ENCODE measurements at places on chromosomes 4 and X.

GRCh38 chrX:5852941-5853340 lies 375.7 kb downstream of the NLGN4X start:
- DNase-seq: no peak
- H3K36me3 ChIP-seq: no peaks in the 10 kb centered on the region
- H3K27me3 ChIP-seq: no peaks in the 10 kb centered on the region
- H3K4me1 ChIP-seq: no peaks in the 10 kb centered on the region
- H3K27ac ChIP-seq: no peak overlapping the region

DNA sequence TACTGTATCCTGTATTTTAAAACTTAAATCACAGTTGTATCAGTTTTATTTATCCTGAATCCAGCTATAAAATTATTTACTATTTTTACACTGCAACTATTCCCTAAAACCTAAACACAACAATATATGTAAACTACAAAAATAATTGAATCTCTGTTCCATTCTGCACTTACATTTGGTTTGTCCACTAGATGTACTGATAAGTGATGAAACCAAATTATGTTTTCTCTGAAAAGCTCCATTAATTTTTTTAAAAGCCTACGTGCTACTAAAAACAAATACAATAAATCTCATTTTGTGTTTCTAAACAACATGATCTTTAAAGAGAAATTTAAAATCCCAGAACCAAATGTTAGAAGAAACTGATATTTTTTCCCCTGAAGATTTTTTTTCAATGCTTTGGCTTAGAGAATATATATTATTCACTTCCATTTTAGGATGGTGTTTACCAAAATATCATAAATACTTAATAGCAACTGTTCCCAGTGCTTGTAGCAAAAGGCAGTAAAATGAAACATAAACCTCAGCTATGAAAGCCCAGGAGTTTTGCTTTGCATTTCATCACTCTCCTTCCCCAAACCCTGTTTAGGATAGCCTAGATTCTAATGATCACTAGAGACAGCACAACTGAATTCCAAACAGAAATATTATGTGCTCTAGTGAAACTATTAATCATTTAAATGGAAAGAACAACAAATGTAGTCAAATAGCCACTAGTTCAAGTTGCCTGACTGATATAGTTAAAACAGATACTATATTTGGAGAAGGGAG lies 19.7 kb downstream of the ANTXR2 start:
- H3K36me3 ChIP-seq: peaks cover 96% of the 10 kb centered on the region
- H3K27ac ChIP-seq: peak overlapping the region; percentile 19
- no peaks in the 10 kb centered on the region for H3K27me3 ChIP-seq

- no peaks in the 10 kb centered on the region for H3K4me1 ChIP-seq
- H3K4me3 ChIP-seq: peak overlapping the region; percentile 31
- no peaks in the 10 kb centered on the region for H3K27me3 ChIP-seq
- DNase-seq: no peak
- H3K27ac ChIP-seq: peak overlapping the region; percentile 13
Measured at GRCh38 chr4:119284876-119285780, 36.8 kb downstream of the FABP2 start.

DNA sequence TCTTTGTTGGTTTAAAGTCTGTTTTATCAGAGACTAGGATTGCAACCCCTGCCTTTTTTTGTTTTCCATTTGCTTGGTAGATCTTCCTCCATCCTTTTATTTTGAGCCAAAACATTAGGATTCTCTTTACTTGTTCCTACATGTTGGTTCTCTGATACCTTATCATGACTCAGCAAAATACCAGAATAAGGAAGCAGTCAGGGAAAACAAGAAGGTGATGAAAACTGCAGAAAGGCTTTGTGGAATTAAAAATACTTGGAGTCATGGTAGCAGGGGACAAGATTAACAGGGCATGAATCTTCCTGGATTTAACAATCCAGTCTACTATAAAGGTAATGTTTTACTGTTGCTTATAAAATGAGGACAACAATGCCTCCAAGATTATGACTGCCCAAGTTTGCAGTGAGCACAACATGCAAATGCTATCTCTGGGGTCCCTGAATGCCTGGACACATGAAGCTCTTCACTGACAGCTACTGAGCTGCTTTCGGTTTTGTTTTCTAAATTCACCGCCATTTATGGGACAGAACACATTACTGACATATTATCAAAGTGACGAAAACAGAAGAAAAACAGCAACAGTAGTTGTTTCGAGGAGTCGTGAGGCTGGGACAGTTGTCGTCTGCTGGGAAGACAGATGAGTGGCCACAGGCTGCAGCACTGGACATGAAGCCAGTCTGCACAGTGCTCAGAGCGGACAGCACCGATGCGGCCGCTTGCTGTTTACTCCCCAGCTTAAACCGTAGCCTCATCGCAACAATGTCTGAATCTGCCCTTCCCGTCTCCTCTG lies 174.5 kb upstream of the DKK2 start:
- DNase-seq: no peak
- H3K36me3 ChIP-seq: no peaks in the 10 kb centered on the region
- no peaks in the 10 kb centered on the region for H3K27me3 ChIP-seq
- no peak overlapping the region for H3K4me3 ChIP-seq
- no peak overlapping the region for H3K27ac ChIP-seq

DNA sequence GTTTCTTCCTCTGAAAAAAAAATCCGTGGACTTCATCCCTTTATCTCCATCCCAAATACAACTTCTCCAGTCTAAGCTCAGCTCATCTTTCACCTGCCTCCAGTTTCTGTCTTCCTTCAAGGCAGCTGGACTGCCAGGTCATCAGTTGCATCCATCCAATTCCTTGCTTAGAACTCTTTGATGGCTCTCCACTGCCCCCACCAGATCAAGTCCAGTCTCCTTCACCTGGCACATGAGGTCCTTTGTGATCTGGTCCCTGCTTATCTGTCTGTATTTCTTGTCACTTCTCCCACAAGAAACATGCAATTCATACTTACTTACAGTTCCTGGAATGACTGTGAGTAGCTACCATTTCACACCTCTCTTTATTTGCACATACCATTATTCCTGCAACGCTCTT lies 33.8 kb downstream of the OTUD6A start:
- no peaks in the 10 kb centered on the region for H3K4me1 ChIP-seq
- no peak overlapping the region for H3K4me3 ChIP-seq
- H3K27me3 ChIP-seq: peaks cover 3% of the 10 kb centered on the region
- no peak for DNase-seq

DNA sequence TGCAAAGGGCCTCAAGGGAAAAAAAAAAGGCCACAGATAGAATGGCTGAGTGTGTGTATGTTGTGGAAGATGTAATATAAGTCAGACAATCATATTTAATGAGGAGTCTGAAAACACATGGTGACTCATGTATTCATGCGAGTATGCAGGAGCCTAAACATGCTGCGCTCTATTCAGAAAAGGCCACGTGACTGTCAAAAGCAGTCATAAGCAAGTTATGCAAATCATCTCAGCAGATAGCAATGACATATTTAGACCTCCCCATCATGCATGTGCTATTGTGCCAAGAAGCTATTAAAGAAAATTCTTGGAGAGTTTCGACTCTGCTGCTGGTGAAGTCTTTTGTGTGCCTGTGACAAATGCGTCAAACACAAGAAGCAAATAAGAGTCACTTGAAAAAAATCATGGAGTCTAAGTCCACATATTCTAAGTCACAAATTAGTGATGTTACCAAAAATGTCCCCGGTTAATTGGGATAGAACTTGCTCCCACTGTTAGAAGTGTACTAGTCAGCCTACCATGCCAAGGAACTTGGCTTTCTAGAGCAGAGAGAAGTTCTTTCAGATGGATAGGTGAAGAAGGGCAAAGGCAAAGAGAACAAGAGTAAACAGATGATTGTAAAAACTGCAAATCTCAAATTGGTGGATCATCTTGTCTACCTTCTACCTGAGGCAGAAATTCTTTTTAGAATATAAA lies 5.0 kb downstream of the LNX1 start:
- no peaks in the 10 kb centered on the region for H3K36me3 ChIP-seq
- H3K4me1 ChIP-seq: no peaks in the 10 kb centered on the region
- H3K4me3 ChIP-seq: no peak overlapping the region
- H3K27ac ChIP-seq: no peak overlapping the region
- H3K27me3 ChIP-seq: no peaks in the 10 kb centered on the region

- peak; percentile 69 for DNase-seq
- no peak overlapping the region for H3K4me3 ChIP-seq
- H3K27me3 ChIP-seq: no peaks in the 10 kb centered on the region
- H3K4me1 ChIP-seq: peaks cover 28% of the 10 kb centered on the region
- peak overlapping the region; percentile 65 for H3K27ac ChIP-seq
Measured at GRCh38 chr4:82780752-82781231, 17.8 kb downstream of the SCD5 start.

GRCh38 chr4:74624351-74625151 lies 169.8 kb downstream of the BTC start:
- no peak overlapping the region for H3K4me3 ChIP-seq
- no peaks in the 10 kb centered on the region for H3K27me3 ChIP-seq
- no peak for DNase-seq
- no peaks in the 10 kb centered on the region for H3K36me3 ChIP-seq

GRCh38 chr4:156803056-156803455 lies 168.5 kb downstream of the PDGFC start:
- peak overlapping the region; percentile 75 for H3K27ac ChIP-seq
- H3K36me3 ChIP-seq: no peaks in the 10 kb centered on the region
- H3K4me3 ChIP-seq: no peak overlapping the region
- no peaks in the 10 kb centered on the region for H3K27me3 ChIP-seq
- no peak for DNase-seq

GRCh38 chrX:21373001-21373400 lies 1.2 kb upstream of the CNKSR2 start:
- H3K27me3 ChIP-seq: peaks cover 8% of the 10 kb centered on the region
- no peaks in the 10 kb centered on the region for H3K36me3 ChIP-seq
- H3K4me1 ChIP-seq: no peaks in the 10 kb centered on the region
- DNase-seq: no peak

DNA sequence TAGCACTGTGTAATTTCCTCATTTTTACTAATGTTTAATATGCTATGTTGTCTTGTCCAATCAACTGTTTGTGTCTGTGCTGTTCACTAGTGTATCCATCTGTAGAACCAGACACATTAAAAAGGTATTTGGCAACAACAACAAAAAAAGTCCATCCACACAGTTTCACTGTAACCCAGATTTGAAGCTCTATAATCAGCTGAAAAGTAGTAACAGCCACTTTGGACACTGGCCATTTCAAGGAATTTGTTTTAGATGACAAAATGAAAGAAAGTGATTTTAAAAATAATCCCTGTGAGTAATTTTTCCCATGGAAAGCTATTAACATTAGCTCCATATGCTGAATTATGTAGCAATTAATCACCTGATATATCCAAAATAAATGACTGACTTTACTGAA lies 2.2 kb upstream of the FBXL5 start:
- H3K27ac ChIP-seq: peak overlapping the region; percentile 30
- H3K27me3 ChIP-seq: no peaks in the 10 kb centered on the region
- peaks cover 4% of the 10 kb centered on the region for H3K4me1 ChIP-seq
- peaks cover 7% of the 10 kb centered on the region for H3K36me3 ChIP-seq
- no peak overlapping the region for H3K4me3 ChIP-seq

GRCh38 chrX:155864655-155865054 lies 16.5 kb upstream of the VAMP7 start:
- H3K27me3 ChIP-seq: no peaks in the 10 kb centered on the region
- H3K27ac ChIP-seq: no peak overlapping the region
- no peaks in the 10 kb centered on the region for H3K4me1 ChIP-seq
- H3K4me3 ChIP-seq: no peak overlapping the region

DNA sequence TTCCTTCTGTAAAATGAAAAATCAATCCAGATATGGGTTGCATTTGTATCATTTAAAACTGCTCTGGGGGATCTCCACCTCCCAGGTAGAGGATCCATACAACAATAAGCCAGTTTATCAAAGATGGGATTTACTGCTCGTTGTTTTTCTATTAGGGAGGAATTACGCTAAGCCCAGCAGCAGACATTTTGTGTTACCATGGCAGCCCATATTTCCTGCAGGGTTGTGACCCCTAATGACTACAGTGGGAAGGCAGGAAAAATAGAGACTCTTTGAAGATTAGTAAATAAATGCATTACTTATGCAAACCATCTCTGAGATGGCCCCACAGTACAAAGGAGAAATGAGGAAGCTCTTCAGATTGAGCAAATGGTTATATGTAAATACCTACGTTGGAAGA lies 253.4 kb upstream of the GPR101 start:
- H3K27ac ChIP-seq: no peak overlapping the region
- no peak overlapping the region for H3K4me3 ChIP-seq
- no peaks in the 10 kb centered on the region for H3K27me3 ChIP-seq
- H3K4me1 ChIP-seq: no peaks in the 10 kb centered on the region
- no peak for DNase-seq

- H3K27me3 ChIP-seq: no peaks in the 10 kb centered on the region
- DNase-seq: no peak
- H3K4me3 ChIP-seq: no peak overlapping the region
- no peak overlapping the region for H3K27ac ChIP-seq
Measured at GRCh38 chr4:20724915-20725314, 24.7 kb downstream of the PACRGL start.

Data from SK-N-SH (cell line).